Upper lobe of right lung (tissue), 1 donor: ENCODE measurements at places on chromosomes 7 and 10. TPM values are rescaled to one million over a fixed set of nuclear protein-coding genes. Genes with fewer than 3 reads are reported as not detected.

DNA sequence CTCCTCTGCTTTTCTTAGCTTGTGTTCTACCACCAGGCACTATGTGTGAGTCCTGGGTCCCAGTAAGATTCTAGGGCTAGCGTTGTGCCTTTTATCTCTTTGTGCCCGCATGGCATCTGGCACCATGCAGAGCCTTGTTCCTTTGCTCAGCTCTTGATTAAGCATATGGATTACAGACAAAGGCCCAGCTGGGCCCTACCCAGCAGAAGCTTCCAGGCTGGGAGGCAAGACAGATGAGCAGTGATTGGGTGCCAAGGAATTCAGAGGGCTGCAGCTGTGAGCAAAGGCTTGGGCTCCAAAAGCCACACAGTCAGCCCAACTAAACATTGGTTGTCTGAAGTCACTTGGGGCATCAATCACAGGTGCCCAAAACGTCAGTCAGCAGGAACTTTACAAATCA lies 2.0 kb downstream of the ACSM6 start:
- DNase-seq: no peak

- no peak for DNase-seq
These were observed 1.9 kb downstream of the LRRC72 start for GRCh38 chr7:16528520-16528919.

GRCh38 chr10:76430061-76430645 lies 998.7 kb downstream of the LRMDA start:
- no peak for DNase-seq

DNA sequence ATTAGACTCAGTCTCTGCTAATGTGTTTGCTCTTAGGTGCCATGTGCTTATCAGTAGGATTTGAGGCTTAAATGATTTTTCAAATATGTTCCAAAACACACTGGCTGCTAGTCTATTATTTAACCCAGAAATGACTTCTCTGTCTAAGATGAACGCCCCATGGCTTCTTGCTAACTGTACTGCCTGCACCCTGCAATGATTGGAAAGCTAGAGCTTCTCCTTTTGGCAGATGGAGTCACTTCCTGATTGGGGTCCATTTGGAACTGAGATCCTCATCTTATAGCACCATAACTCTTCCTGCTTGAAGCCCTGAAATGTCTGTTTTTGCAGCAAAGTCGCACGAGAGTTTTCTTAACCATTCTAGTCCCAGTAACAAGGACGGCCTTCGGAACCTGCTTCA lies 186.5 kb upstream of the ADO start:
- no peak for DNase-seq

GRCh38 chr10:86961481-86962091 lies 3.2 kb downstream of the SNCG start:
- no peak for DNase-seq

The TDRD1 gene
- 0.14 TPM for total RNA-seq

The GPRIN2 gene
- total RNA-seq: 56.2 TPM
